ENCODE measurements at places on chromosomes 6 and 20.

- no peak for DNase-seq
Measured at GRCh38 chr6:164325168-164325567, 910.6 kb downstream of the QKI start.

GRCh38 chr20:60727425-60727824 lies 524.6 kb upstream of the CDH4 start:
- DNase-seq = no peak

- no peak for DNase-seq
Measured at GRCh38 chr6:151240791-151241642, 1.2 kb downstream of the AKAP12 start.

GRCh38 chr6:25922301-25922700 lies 8.2 kb downstream of the SLC17A2 start:
- no peak for DNase-seq

Data from SK-N-MC (cell line).